ENCODE measurements at places on chromosomes 16 and 17.
A peak's percentile ranks its signal among the peaks of the same experiment; 100 is the strongest.

GRCh38 chr16:86568677-86569623 is 2.3 kb downstream of the FOXC2 start:
- no peak for DNase-seq

DNA sequence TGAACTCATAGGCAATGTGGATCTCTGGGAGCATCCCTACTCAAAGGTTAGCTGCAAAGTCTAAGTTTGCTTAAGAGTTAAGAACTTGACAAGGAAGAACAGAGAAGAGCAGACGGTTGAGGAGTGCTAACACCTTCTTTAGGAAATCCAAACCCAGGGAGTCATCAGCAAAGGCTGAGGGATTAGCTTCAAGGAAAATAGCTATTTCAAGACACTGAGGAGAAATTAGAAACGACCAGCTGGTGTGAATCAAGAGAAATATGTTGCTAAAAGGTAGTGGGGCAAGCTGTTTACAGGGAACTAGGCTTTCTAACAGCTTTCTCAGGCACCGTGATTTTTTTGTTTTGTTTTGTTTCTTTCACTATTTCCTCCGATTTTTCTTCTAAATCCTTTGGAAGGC is 90.7 kb downstream of the CDH8 start:
- DNase-seq = no peak

GRCh38 chr16:80993307-80993706 is 13.4 kb downstream of the CMC2 start:
- DNase-seq = no peak

DNA sequence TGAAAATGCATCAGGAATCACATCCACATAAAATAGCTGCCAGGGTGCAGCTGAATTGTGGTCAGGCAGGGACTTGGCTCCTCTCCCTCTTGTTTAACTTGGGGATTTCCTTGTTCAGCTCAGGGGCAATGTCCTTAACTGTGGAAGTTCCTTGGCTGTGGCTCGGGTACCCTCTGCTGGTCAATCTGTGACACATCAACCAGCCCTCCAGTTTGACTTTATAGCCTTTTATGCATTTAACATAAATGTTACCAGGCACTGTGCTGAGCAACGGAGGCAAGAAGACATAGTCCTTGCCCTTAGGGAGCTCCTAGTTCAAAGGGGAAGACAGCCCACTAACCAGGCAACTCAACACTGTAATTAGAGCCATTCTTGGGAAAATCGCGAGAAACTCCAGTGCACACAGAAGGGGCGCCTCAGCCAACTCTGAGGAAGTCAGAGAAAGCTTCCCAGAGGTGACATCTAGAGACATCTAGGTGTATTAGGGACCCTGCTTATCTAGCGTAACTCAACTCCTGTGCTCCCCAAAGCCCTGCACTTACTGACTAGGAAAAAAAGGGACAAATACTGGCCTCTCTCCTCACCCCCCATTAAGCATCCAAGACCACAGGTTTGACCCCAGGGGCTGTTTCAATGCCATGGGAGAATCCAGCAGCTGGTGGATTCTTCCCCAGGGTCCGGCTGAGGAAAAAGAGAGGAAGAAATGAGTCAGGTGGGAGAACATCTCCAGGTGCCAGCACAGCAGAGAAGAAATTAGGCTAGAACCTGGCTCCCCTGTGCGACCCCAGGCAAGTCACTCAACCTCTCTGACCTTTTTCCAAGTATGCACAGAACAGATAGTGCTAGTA is 17.3 kb upstream of the EEF2K start:
- DNase-seq = peak; percentile 49

GRCh38 chr16:3645504-3646347 is 8.8 kb upstream of the DNASE1 start:
- DNase-seq = no peak

- no peak for DNase-seq
Measured at GRCh38 chr16:47063011-47063724, 80.6 kb downstream of the NETO2 start.

- no peak for DNase-seq
Measured at GRCh38 chr16:30493941-30494488, 21.5 kb downstream of the ITGAL start.

DNA sequence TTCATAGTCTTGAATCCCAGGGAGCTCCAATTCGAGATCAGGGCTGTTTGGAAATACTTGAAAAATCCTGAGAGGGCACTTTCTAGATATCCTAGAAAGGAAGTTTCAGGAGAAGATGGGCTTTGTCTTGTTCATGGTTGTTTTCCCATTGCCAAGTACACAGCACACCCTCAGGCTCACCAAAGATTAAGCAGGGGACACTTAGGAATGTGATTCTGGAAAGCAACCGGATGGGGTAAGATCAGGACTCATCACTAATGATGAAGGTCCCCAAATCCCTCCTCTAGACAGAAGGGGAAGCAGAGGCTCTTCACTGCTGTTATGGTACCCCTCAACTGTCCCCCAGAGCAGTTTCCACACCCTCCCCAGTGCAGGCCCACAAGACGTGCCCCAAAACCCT is 40.7 kb downstream of the VAC14 start:
- DNase-seq = no peak

DNA sequence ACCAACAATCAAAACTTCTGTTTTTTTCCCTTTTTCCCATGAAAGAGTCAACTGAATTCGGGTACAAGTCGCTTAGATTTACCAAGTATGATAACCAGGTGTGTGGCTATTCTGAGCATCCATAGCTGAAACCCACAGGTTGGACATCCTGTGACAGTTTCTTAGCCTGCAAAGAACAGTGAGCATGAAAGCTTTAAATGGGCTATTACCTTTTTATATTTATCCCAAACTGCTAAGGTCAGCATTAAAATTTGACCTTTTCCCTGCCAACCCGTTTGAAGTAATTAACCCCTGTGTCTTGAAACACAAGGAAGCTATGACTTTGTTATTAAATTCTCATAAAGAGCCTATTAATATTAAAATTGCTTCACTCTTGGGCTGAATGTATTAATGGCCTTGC is 1065.0 kb upstream of the RBFOX1 start:
- DNase-seq = no peak

GRCh38 chr17:48591255-48592056 is 1.4 kb upstream of the HOXB3 start:
- DNase-seq = no peak

DNA sequence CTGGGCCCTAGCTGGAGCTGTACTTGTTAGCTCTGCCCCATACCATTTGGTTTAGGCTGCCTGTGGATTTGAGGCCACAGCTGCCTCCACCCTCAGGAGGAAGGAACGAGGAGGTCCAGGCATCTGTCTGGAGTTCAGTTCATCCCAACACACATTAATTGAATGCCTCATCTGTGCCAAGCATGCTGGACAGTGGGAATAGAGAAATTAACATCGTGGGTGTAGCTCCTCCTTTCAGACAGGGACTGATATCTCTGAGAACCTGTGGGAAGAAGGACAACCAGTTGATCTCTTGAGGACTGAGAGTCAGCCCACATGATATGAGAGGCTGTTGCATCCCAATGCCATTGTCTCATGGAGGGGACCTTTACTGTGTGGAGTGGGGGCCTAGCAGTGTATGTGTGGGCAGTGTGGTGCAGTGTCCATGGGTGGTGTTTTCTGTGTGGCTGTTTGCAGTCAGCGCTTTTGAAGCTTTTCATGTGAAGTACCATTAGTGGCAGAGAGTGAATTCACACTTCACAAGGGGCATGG is 29.4 kb upstream of the DDX52 start:
- DNase-seq = no peak

DNA sequence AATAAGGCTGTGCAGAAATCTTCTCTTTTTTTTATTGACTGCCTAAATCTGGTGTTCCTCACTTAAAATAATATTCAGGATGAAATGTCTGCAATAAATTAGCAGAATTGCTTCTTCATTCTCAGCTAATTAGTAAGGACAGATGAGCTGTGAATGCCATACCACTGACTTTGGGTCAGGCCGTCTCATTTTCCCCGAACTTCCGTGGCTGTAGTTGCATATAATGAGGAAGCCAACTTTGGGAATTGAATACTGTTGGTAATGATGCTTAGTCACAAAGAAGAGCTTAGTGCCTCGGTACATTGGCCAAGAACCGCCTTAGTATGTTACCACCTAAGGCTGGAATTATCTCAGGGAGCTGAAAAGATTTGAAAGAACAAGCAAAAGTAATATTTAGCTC is 47.6 kb downstream of the NUP93 start:
- no peak for DNase-seq
